ENCODE measurements at places on chromosomes 13 and 19.

GRCh38 chr13:26280295-26280694 lies 26.4 kb downstream of the CDK8 start:
- DNase-seq: no peak

DNA sequence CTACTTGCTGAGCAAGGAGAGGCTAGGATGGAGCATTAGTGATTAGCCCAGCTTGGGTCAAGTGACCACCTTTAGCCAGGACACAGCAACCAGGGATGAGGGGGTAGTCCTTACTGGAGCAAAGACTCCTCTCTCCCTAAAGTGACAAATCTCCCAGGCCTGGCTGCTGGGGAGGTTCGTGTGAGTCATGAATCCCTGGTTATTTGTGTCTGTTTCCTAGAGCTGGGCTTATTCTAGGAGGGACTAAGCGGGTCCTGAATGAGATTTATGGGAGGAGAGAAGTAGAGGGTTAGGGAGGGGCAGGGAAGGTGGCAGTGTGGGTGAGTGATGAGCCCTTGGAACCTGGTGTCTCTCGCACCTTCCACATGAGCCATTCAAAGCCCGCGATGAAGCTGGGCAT lies 487.3 kb downstream of the TSHZ3 start:
- no peak for DNase-seq

DNA sequence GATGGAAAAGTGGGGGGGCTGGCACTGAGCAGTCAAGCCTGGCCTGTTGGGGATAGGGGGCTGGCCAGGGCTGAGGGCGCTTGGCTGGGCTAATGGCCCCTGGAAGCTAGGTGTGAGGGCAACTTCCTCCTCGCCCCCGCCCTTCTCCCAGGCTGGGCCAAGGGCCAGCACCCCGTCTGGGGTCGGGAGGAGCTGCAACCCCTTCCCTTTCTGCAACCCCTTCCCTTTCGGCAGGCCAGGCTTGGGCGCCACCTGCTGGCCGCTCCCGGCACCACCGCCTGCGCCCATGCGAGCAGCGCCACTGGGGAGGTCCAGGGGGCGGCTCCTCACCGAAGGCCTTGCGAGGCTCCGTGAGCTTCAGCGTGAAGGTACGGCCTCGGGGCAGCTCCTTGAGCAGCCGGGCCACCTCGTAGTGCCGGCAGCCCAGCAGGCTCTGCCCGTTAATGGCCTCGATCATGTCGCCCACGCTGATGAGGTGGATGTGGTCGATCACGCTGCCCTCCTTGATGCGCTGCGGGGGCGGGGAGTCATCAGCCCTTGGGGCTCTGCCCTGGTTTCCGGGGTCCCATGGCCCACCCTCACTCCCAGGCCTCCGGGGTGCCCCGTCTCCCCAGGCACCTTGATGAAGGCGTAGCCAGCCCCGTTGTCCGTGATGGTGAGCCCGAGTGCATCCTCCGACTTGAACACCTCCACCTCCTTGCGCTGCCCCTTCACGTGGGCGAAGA lies 5.0 kb upstream of the PTGER1 start:
- peak; percentile 87 for DNase-seq

- no peak for DNase-seq
Measured at GRCh38 chr13:35526577-35526976, 50.1 kb upstream of the MAB21L1 start.

- no peak for DNase-seq
Measured at GRCh38 chr13:113405481-113406300, 41.8 kb upstream of the GRTP1 start.

- DNase-seq: no peak
Measured at GRCh38 chr13:90552702-90553101, 794.8 kb upstream of the MIR17HG start.

GRCh38 chr19:46133101-46133627 lies 8.7 kb upstream of the IGFL3 start:
- DNase-seq: no peak

DNA sequence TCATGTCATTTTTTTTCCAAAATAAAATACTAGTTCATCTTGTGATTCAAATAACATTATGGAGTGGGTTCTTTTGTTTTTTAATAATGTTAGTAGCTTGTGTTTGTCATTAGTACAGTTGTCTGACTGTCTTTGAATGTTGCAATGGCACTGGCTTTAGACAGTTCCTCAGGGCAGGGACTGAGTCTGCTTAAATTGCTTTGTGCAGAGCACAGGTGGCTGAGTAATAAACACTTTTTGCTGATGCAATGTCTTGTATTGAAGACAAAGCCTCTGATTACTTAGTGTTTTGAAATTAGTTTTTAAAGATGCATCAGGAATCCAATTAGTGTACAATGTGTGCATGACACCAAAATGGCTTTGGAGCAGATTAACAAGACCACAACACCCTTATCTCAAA lies 88.7 kb upstream of the PCDH9 start:
- DNase-seq: no peak

- DNase-seq: no peak
Measured at GRCh38 chr19:48623556-48624066, 4.3 kb downstream of the SPHK2 start.

DNA sequence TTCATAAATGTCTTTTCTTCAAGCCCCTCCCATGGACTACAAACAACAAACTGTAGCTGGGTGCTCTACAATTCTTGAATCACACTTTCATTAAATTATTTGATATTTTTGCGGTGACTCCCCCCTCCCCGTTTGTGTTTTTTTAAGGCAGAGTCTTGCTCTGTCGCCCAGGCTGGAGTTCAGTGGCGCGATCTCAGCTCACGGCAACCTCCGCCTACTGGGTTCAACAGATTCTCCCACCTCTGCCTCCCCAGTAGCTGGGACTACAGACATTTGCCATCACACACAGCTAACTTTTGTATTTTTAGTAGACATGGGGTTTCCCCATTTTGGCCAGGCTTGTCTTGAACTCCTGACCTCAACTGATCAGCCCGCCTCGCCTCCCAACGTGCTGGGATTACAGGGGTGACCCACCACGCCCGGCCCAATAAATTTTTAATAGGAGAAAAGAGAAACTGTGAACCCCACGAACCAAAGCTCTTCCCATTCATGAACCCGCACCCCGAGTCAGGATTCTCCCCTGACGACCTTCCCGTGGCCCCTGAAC lies 703 bp downstream of the ZNF506 start:
- no peak for DNase-seq

GRCh38 chr13:71871844-71872243 lies 4.8 kb upstream of the DACH1 start:
- DNase-seq: no peak

DNA sequence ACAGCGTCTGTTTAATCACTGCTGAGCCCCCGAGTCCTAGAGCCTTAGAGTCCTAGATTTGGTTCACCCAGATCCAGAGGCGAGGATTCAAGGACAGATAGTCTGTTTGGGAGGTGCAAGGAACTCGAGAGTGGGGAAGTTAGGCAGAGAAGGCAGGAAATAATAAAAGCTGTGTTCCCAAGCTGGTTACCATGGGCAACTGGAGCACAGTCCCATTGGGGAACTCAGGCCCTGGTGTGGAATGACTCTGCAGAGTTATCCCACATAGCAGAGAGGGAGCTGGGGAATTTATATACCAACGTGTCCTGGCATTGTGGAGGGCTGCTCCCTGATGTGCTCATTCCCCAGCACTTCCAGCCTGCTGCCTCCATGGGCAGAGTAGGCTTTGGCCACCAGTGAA lies 9.7 kb downstream of the IGSF23 start:
- DNase-seq: no peak

- DNase-seq: no peak
Measured at GRCh38 chr13:26621731-26622401, 64.4 kb downstream of the WASF3 start.

DNA sequence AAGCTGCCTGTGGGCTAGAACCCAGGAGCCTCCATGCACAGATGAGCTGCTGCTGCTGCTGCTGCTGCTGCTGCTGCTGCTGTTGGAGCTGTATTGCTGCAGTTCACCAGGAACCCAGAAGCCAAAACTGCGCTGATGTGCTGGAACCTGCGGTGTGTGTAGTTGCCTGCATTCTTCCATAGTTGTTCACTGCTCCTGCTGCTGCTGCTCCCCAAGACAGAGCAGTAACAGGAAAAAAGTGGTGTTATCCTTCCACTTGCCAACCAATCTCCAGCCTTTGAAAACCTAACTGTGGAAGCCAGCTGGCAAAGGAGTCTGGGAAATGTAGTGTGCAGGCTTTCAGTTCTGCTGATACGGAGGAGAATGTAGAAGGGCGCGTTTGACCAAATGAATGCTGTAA lies 37.9 kb downstream of the ARHGAP35 start:
- DNase-seq: no peak

DNA sequence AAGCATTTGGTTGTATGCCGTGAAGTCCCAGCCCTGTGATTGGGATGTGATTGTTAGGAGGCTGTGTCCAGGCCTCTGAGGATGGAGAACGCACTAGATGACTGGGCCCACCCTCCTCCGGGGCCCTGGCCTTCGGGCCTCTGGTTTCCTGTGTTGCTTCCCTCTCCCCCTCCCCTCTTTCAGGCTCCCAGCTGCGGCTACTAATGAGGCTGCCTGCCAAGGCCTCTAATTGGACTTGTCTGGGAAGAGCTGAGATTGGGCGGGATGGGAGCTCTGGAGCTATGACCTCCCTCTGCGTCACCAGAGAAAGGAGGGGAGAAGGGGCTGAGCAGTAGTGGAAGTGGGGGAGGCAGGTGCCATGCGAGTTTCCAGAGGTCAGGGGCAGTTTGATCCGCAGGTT lies 9.9 kb downstream of the PTH2 start:
- DNase-seq: no peak

GRCh38 chr19:49653466-49653806 lies 11.4 kb downstream of the SCAF1 start:
- DNase-seq: no peak

DNA sequence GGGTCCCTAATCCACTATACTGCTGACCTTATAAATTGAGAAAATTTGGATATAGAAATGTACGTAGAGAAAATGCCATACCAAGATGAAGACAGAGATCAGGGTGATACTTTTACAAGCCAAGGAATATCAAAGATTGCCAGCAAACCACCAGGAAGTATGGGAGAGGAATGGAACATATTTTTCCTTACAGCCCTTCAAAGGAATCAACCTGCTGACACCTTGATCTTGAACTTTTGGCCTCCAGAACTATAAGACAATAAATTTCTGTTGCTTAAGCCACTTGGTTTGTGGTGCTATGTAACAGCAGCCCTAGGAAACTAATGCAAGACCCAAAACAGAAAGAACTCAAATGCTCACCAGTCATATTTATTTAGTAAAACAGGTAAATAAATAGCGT lies 10.3 kb upstream of the NDFIP2 start:
- DNase-seq: no peak

DNA sequence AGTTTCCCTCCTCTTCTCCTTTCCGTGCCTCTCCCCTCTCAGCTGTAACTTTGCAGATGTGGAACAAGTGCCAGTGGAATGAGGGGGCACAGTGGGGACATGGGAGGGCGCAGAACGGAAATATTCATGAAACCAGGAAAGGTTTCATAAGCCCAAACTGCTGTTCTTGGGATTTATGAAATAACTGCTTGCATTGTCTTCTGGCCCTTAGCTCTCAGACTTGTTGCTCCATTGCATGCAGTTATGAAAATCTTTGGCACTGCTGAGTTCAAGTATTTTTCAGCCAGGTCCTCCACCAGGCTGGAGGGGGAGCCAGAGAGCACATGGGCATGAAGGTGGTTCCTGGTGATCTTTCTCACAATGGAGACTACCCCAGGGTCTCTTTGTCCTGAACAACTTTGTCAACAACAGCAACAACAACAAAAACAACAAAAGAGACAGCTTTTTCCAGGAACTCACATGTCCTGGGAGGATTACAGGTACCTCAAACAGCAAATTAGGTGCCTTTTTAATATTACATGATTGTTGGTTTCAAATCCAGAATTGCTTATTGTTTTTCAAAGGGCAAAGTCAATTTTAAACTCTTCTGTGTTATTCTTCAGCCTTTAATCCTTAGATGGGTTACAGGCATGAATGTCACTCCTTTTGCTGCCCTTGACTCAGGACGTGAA lies 1.5 kb downstream of the RGCC start:
- peak; percentile 65 for DNase-seq

GRCh38 chr19:48493718-48494401 lies 17.8 kb downstream of the LMTK3 start:
- no peak for DNase-seq

GRCh38 chr13:97191615-97192014 lies 30.5 kb upstream of the MBNL2 start:
- no peak for DNase-seq

GRCh38 chr13:89827552-89827951 lies 1519.9 kb upstream of the MIR17HG start:
- DNase-seq: no peak
